ENCODE measurements at places on chromosomes 11 and 22. TPM values are rescaled to one million over a fixed set of nuclear protein-coding genes. Genes with fewer than 3 reads are reported as not detected.

- H3K27me3 ChIP-seq, result no peaks in the 10 kb centered on the region
- no peak for DNase-seq
- H3K4me3 ChIP-seq, result no peak overlapping the region
- H3K4me1 ChIP-seq, result no peaks in the 10 kb centered on the region
- peaks cover 14% of the 10 kb centered on the region for H3K36me3 ChIP-seq
These were observed 31.3 kb upstream of the CTTN start for GRCh38 chr11:70367071-70367470.

GRCh38 chr11:121561240-121561639, 108.5 kb upstream of the SORL1-AS1 start:
- H3K27ac ChIP-seq, result no peak overlapping the region
- no peak for DNase-seq
- H3K36me3 ChIP-seq, result no peaks in the 10 kb centered on the region
- H3K27me3 ChIP-seq, result no peaks in the 10 kb centered on the region

DNA sequence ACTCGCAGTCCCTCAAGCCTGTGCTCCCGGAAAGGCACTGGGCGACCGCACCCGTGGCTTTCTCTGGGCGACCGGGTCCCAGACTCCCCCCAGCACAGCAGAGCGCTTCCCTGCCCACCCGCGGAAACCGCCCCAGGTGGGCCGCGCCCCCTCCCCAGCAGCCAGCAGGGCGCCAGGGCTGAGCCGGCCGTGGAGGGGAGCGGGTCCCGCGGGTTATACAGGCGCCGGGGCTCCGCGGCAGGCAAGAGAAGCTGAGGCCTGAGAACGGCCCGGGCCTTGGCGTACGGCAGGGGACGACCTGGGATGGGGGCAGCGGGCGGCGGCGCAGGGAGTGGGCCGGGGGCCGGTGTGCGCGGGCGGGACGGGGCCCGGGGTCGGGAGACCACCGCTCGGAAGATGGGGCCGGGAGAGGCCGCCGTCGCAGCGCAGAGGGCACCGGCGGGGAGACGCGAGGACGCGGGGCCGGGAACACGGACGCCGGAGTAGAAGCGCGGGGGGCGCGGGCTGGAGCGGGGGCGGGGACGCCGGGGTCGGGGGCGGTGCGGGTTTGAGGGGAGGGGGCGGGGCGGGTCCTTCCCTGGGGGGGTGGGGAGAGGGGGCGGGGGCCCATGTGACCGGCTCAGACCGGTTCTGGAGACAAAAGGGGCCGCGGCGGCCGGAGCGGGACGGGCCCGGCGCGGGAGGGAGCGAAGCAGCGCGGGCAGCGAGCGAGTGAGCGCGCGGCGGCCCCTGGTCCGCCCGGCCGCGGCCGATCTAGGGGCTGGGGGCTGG, at the start of gene MDK:
MDK (plus strand) TSS at position 622 of the 771 bp plus-strand sequence. CDS start 389 bp downstream, outside the sequence.
- DNase-seq, result no peak
- H3K4me1 ChIP-seq, result peaks cover 1% of the 10 kb centered on the region
- H3K27me3 ChIP-seq, result peaks cover 5% of the 10 kb centered on the region
- H3K27ac ChIP-seq, result no peak within 1 kb of the TSS

DNA sequence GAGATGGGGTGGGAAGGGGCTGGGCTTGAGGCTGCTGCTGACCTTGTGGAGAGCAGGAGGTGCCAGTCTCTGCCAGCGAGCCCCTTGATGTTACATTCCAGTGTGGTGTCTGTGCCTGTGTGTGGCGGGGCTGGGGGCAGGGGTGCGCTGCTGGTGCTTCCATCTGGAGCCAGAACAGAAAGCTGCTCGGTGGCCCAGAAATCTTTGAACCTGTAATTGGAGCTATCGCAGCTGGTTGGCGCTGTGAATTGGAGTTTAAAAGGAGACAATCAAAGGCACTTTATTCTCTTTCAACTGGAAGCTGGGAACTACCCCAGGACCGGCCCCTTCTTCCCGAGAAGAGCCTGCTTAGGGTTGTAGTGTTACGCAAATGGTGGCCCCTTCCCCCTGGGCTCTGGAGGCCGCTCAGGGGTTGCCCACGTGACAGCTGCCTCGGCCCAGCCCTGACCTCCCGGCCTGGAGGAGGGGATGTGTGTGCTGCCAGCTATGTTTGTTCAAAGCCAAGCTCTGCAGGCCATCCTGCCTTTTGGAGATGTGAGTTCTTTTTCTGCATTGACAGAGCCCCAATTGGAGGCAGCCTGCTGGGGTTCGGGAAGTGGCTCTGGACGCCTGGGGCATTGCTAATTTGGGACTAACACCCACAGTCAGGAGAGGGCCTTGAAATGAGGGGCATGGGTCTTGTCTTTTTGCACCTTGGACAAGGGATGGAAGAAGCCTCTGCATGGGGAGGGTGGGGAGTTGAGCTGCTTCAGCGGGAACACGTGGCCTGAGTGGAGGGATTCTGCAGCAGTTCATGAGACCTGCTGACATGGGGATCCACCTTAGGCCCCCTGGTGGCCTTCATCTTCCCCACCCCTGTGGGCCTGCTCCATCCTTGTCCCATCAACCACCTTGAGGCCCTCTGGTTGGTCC, 14.0 kb upstream of the ARSA start:
- H3K4me3 ChIP-seq, result no peak overlapping the region
- H3K27me3 ChIP-seq, result peaks cover 18% of the 10 kb centered on the region
- DNase-seq, result no peak
- H3K27ac ChIP-seq, result no peak overlapping the region

- peaks cover 89% of the 10 kb centered on the region for H3K36me3 ChIP-seq
- peaks cover 35% of the 10 kb centered on the region for H3K4me1 ChIP-seq
- no peaks in the 10 kb centered on the region for H3K27me3 ChIP-seq
- DNase-seq, result no peak
- peak overlapping the region; percentile 86 for H3K27ac ChIP-seq
These were observed 20.1 kb upstream of the PLAAT2 start for GRCh38 chr11:63583357-63583677.

DNA sequence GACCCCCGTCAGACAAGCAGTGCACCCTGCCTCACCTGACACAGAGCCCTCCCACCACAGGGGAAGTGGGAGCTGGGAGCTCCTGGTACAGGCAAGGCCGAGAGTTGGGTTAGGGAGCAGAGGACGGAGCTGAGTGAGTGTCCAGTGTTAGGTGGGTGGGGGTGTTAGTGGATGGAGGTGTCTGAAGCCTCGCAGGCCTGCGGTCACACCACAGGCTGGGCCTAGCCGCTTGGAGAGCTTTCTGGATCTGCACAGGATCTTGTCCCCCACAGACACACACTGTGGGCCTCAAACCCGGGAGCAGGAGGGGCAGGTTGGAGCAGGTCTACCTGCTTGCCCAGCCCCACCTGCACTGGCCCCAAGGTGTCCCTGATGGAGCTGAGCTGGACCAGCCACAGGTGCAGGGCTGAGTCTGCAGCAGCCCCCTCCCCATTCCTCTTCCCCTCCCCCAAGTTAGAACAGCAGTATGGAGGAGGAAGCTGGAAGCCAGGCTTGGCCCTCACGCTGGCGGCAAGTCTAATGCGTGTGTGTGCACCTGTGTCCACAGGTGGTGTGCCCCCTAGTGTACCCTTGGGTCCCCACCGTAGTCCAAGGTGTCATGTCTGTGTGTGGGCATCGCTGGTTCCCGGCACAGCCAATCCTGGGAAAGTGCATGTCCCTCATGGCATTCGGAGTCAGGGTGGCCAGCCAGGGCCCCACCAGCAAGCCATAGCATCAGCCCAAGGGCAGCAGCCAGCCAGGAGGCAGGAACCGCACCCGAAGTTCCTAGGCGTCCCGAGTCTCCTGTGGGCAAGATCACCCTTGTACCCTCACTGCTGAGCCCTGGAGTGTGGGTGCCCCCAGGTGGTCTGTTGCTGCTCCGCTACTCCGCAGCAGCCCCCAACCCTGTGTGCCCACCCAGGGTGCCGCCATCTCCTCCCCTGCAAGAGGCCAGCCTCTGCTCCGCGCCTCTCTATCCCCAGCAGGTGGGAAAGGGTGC, 2.0 kb upstream of the GATD1 start:
- H3K27ac ChIP-seq, result no peak overlapping the region
- H3K27me3 ChIP-seq, result no peaks in the 10 kb centered on the region
- no peak for DNase-seq
- peaks cover 13% of the 10 kb centered on the region for H3K4me1 ChIP-seq
- no peak overlapping the region for H3K4me3 ChIP-seq
- peaks cover 63% of the 10 kb centered on the region for H3K36me3 ChIP-seq

BDNF gene
- 8.3 TPM for total RNA-seq
